ENCODE measurements at places on chromosomes 2 and 18.

GRCh38 chr2:85889627-85890281 is 964 bp upstream of the ST3GAL5 start:
- no peak for DNase-seq

DNA sequence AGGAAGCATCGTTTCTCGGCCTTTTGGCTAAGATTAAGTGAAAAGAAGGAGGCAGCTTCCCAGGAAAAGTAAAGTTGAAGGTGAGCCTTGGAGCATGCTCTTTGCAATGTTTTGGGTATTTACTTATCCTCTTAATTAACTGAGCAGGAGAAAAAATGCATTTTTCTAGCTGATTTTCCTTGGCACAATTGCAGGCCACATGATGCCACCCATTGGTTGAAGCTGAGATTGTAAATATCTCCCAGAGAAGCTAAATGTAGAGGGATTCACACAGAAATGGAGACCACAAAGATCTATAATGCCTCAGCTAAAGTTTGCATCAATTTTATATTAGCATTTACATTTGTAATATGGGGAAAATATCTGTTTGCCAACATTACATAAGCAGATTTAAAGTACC is 294.1 kb downstream of the KCNS3 start:
- DNase-seq: no peak

GRCh38 chr2:45651415-45652089 is at the start of gene PRKCE:
Gene PRKCE (plus strand): TSS chr2:45651675.
- no peak for DNase-seq

DNA sequence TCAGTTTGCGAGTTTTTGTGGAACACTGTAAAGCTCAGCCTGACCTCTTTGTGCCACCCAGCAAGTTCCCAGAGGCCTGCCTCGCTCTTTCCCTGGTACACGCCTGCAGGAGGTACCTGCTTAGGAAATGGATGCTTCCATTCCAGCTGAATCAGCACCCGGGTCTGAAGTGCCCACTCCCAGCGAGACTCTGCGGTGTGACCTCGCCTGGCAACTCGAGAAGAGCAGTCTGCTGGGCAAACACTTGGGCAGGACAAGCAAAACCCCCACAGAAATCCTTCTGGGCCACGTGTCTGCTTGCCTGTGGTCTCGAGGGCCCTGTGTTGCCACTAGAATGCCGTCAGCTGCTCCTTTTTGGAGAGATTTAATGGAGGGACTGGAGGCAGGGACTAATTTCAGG is 127.6 kb downstream of the MAPK4 start:
- no peak for DNase-seq

GRCh38 chr2:59206361-59206760 is 965.2 kb upstream of the FANCL start:
- DNase-seq: no peak

GRCh38 chr18:35075132-35075531 is 33.9 kb downstream of the MAPRE2 start:
- no peak for DNase-seq
